ENCODE measurements at places on chromosomes 4 and X.

GRCh38 chr4:156173937-156174336 lies 220.3 kb upstream of the CTSO start:
- DNase-seq = no peak

GRCh38 chr4:76634220-76634619 lies 199.2 kb downstream of the SHROOM3 start:
- no peak for DNase-seq

DNA sequence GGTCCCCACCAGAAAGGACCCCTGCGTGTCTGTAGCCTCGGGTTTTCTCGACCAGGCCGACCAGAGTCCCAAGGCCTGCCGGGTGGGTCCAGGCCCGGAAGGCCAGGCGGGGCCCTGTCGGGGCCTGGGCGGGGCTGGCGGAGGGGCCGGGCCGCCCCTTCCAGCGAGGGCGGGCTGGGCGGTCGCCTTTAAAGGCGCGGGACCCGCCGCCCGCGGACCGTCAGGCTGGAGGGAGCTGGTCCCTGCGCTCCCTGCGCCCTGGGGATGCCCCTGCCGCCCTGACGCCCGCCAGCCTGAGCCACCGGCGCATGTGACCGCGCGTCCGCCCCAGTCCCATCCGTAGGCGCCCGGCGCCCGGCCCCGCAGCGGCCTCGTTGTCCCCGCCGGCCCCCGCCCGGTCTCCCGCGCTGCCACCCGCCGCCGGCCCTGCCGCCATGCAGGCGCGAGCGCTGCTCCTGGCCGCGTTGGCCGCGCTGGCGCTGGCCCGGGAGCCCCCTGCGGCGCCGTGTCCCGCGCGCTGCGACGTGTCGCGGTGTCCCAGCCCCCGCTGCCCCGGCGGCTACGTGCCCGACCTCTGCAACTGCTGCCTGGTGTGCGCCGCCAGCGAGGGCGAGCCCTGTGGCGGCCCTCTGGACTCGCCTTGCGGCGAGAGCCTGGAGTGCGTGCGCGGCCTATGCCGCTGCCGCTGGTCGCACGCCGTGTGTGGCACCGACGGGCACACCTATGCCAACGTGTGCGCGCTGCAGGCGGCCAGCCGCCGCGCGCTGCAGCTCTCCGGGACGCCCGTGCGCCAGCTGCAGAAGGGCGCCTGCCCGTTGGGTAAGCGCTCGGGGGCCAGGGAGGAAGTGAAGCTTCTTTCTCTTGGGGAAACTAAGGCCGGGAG lies at the start of gene HTRA3:
TSS of gene HTRA3 (plus strand) at position 220 of the 883 bp plus-strand sequence. CDS start at position 435, 215 bp downstream.
- no peak for DNase-seq

GRCh38 chrX:126701380-126701779 lies 118.1 kb upstream of the PRR32 start:
- DNase-seq = no peak

DNA sequence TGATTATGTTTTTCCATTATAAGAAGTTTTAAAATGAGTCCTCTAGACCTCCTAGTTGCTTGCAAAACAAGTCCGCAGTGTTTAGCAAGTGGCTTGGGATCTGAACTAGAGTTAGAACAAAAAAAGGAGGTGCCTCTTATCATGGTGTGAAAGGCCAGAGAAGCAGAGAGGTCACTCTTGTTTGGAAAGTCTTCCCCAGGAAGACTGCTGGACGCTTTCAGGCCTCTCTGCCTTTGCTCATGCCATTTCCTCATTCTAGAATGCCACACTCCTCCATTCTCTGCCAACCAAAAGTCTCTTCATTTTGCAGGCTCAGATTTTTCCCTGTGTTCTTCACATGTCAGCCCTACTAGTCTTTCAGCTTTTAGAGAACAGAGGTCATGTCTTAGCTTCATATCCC lies 14.9 kb downstream of the PARM1 start:
- no peak for DNase-seq

Data from skeletal muscle cell (primary cell).